ENCODE measurements at places on chromosomes 6 and 20. TPM values are rescaled to one million over a fixed set of nuclear protein-coding genes. Genes with fewer than 3 reads are reported as not detected.

- DNase-seq = peak; percentile 41
These were observed 56.5 kb upstream of the DACT2 start for GRCh38 chr6:168376120-168376519.

NCOA3 gene
- 39.0 TPM for total RNA-seq

LY6G6F gene
- total RNA-seq = not detected

INSM1 gene
- not detected for total RNA-seq

GRCh38 chr6:22029171-22029570, 267.7 kb downstream of the PRL start:
- no peak for DNase-seq

CFAP61 gene
- total RNA-seq = 1.2 TPM

GRCh38 chr20:58294497-58295455, 14.7 kb upstream of the RAB22A start:
- DNase-seq = no peak

FKBP5 gene
- total RNA-seq = 193 TPM

- no peak for DNase-seq
These were observed 16.7 kb downstream of the CBFA2T2 start for GRCh38 chr20:33506576-33506975.

DNA sequence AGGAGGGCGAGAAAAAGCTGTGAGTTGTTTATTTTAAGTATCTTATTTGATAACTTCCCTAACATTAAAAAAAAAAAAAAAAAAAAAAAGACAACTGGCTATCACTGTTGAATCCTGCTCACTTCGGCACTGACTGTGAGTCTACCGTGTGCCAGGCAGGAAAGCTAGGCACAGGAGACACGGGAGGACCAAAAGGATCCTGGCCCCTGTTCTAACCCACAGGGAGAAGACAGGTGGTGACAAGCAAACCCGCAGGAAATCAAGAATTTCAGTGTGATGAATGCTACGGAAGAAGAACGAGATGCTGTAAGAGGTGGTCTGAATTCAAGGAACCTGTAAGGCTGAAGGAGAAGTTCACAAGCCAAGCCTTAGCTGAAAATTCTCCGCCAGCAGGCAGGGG, 94.7 kb upstream of the NFATC2 start:
- DNase-seq = no peak

DNA sequence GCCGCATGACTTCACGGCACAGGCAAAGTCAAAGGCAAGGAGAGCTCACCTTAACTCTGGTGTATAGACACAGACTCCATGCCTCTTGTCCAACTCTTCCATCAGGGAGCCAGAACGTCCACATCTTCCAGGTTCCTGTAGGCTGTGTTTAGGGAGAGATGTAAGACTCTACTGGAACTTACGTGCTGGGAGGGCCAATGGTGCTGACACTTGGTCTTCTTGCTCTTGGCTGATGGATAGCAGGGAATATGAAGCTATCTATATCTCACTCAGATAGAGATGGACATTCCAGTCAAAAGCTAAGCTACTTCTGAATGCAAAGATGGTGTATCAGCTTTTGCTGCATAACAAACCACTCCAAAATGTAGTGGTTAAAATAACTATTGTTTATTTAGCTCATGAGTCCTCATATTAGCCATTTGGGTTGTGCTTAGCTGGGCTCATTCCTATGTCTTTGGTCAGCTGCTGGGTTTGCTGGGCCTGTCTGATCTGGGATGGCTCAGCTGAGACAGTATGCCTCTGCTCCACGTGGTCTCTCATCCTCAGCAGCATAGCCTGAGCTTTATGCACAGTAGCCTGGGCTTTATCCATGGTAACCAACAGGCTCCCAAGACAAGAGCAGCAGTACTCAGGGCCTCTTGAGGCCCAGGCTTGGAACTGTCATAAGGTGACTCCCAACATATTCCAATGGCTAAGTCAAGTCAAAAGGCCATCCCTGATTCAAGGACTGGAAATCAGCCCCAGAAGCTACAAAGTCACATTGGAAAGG, 111.6 kb downstream of the SNX5 start:
- DNase-seq = no peak

Data from posterior vena cava (tissue), 2 donors.